ENCODE measurements at places on chromosomes 7 and 10.

- DNase-seq, result peak; percentile 0
Observed at GRCh38 chr7:98760201-98760651, 109.6 kb downstream of the TMEM130 start.

GRCh38 chr7:15755061-15755460 is 68.6 kb upstream of the MEOX2 start:
- no peak for DNase-seq

DNA sequence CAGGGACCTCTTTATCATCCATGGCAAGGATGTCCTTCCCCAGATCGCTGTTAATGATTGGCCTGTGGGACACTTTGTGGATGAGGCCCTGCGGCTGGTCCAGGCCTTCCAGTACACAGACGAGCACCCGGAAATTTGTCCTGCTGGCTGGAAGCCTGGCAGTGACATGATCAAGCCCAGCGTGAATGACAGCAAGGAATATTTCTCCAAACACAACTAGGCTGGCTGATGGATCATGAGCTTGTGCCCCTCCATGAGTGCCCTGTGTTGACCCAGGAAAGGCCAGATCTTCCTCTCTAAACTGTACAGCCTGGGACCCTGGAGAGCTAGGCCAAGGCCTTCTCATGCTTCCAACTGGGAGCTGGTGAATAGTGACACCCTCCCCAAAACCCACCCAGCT is 124.1 kb downstream of the CUL2 start:
- no peak for DNase-seq

DNA sequence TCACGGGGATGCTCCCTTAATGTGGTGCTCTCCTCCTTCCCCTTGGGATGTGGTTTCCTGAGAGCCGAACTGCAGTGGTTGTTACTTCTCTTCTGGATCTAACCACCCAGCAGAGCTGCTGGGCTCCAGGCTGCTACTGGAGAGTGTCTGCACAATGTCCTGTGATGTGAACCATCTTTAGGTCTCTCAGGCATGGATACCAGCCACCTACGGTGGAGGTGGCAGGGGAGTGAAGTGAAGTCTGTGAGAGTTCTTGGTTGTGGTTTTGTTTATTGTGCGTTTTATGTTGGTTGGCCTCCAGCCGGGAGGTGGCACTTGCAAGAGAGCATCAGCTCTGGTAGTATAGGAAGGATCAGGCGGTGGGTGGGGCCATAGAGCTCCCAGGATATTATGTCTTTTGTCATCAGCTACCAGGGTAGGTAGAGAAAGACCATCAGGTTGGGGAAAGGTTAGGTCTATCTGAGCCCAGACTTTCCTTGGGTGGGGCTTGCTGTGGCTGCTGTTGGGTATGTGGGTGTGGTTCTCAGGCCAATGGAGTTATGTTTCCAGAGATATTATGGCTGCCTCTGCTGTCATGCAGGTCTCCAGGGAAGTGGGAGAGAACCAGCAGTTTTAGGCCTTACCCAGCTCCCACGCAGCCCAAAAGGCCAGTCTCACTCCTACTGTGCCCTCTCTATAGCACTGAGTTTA is 87.9 kb downstream of the KIF20B start:
- no peak for DNase-seq

DNA sequence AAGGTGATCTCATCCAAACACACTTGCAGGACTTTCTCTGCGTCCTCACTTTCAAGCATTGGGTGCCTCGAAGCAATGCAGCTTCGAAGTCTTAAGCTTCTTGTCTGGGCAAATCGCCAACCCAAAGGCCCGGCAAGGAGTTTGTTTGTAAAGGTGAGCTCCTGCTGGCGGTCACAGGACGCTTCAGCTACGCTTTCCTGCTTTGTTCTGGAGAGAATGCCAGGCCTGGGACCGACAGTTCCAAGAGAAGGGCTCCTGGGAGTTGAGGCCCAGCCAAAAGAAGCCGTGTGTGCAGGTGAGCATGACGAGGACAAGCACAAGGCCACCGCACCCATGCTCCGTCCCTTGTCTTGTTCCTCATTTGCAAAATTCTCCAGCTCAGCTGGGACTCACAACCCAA is 106.6 kb upstream of the DOCK1 start:
- DNase-seq, result no peak

DNA sequence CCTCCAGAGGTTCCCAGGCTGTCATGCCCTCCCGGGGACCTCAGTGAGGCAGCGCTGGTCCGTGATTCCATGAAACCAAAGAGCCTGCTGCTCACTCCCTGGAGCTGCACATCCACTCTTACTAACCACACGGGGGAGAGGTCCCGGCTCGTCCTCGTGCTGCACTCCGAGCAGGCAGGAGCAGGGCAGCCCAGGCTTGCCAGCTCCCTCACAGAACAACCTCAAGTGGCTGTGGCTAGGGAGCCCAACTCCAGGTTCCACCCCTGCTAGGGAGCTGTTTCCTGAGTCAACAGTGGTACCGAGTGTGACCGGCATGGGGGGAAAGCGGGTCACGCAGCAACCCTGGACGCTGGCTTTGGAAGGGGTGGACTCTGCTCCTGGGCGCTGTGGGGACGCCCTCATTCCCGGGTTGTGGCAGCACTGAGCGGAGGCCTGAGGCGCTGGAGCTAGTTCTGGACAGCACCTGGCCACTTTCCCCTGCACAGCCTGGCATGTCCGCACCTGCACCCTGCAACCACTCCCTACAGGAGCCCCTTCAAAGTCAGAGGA is 27.9 kb upstream of the PPP2R2D start:
- DNase-seq, result no peak
